Osteocyte (in vitro differentiated cells): ENCODE measurements at places on chromosomes 2 and 18. TPM values are rescaled to one million over a fixed set of nuclear protein-coding genes. Genes with fewer than 3 reads are reported as not detected.

GRCh38 chr2:225120186-225120585 is 77.9 kb upstream of the DOCK10 start:
- no peak for DNase-seq

DNA sequence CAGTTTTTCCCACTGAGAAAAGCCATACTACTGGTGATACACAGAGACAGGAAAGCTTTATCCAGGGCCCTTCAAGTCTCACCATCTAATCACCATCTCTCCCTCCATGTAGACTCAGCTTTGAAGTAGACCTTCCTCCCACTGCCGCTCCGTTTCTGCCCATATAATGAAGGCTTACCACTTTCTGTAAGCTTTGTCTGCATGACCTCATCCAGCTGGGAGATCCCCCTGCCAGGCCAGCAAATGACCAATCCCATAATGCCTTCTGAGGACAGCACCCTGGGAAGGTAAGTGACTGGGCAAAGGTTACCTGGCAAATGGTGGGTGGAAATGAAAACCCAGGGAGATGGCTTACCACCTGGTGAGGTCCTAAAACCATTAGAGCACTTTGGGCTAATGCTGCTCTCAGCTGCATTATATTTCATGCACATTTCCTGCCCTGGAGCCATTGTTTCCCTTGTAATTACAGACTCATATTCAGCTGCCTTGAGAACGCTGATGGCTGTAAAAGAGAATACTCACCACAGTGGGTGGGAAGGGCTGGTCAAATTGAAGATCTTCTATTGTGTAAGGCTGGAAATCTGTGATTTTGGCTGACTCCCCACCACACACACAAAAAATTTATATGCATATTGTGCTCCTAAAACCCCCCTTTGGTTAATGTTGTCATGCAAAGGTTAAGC is 350.7 kb upstream of the SYT4 start:
- DNase-seq = no peak

GRCh38 chr2:117968722-117969121 is 45.1 kb downstream of the CCDC93 start:
- no peak for DNase-seq

- DNase-seq = no peak
Measured at GRCh38 chr2:106120432-106120831, 73.7 kb downstream of the UXS1 start.

DNA sequence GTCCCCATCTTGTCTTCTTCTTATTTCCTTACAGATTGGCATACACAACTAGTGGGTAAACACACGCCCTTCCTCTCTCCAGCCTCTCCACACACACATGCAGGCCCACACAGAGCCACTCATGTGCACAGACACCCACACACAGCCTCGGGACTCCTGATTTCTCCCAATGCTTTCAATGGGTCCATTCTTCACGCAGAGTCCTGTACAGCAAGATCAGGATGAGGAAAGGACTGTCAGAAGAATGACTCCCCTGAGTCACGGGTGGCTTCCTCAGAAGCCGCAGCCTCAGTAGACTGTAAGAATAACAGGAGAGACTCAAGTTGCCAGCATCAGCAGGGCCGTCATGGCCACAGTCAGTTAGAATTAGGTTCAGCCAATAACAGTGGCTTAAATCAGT is 109.1 kb upstream of the GLI2 start:
- DNase-seq = no peak

DNA sequence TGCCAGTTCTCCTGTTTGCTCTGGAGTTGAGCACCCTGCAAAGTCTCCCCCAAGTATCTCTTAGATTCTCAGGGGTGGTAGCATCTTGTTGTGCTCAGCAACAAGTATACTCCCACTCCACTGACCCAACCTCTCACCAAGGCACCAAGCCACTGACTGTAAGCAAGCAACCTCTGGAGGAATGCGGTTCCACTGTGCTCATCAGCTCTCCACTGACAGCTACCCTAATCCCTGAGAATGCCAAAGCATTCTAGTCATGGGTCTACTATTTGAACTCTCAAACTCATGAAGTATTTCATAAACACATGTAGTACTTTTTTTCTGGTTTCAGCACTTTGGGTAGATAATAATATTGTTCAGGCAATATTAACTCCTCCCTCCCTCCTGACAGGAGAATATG is 170.0 kb downstream of the EPHA4 start:
- DNase-seq = no peak

GRCh38 chr18:61891271-61891670 is 1.5 kb downstream of the RNF152 start:
- DNase-seq = no peak

DNA sequence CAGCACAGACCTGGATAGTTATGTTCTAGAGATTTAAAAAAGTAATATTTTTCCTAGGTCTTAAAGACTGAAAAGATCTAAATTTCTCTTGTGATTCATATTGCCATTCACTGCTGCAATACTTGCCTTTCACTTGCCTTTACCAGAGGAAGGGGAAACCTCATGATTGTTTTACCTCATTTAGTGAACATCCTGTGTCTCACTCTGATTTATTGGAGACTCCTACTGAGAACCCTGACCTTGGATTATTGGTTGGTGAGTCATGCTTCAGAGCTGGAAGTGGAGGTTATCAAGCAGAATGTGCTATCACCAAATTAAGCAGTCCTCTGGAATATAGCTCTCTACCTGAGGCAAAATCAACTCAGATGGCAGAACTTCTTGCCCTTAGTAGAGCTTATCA is 500.5 kb downstream of the TSN start:
- DNase-seq = no peak

- no peak for DNase-seq
Measured at GRCh38 chr2:128306081-128306930, 12.4 kb downstream of the HS6ST1 start.

DNA sequence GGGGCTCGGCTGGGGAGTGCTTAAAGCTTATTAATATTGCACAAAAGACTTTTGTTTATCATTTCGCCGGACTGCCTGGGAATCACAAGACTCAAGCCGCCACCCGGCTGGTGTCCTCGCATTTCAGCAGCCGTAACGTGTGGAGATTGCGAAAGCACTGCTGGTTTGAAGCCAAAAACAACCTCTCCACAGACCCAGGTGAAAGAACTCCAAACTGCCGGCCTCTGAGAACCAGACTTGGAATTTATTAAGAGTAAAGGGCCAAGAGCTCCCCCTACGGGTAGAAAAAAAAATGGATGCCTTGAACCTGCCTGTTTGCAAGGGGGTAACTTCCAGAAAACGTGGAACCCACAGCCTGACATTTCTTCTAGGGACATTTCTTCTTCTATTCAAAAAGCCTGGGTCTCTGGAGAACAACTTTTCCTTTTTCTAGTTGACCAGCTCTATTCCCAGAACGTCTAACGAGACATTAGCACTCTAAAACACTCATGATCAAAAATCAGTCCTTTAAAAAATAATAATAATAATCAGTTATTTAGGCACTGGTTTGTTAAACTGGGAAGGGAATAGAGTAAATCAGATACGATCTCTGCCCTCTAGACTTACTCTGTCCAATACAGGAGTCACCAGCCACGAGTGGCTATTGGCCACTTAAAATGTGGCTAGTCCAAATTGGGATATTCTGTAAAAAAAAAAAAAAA is 216.3 kb downstream of the C1D start:
- peak; percentile 90 for DNase-seq

VSNL1 gene
- total RNA-seq = not detected in 2 replicates

DNA sequence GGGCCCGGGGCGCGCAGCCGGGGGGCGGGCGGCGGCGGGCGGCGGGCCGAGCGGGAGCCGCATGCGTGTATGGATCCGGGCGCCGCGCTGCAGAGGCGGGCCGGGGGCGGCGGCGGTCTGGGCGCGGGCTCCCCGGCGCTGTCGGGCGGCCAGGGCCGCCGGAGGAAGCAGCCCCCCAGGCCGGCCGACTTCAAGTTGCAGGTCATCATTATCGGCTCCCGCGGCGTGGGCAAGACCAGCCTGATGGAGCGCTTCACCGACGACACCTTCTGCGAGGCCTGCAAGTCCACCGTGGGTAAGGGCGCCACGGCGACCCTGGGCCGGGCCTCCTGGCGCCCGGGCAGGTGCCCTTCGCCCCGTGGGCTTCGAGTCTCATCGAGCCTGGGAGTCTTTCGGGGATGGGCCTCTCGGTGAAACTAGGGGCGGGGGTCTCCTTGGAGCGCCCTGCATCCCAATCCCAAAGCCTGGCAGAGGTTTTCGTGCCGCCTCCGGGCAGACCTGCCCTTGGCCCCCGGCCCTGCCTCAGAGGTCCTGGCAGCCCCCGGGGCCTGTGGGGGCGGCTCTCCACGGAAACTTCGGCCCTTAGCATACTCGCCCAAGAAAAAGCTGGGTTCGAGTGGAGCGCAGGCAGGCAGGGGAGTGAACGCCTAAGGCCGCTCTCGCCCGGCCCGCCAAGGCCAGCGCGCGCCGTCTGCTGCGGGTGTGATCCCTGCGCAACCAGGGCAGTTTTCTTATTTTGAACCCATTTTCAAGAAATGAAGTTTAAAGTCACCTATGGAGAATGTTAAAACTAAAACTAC is 622 bp downstream of the RAB12 start:
- DNase-seq = no peak

DNA sequence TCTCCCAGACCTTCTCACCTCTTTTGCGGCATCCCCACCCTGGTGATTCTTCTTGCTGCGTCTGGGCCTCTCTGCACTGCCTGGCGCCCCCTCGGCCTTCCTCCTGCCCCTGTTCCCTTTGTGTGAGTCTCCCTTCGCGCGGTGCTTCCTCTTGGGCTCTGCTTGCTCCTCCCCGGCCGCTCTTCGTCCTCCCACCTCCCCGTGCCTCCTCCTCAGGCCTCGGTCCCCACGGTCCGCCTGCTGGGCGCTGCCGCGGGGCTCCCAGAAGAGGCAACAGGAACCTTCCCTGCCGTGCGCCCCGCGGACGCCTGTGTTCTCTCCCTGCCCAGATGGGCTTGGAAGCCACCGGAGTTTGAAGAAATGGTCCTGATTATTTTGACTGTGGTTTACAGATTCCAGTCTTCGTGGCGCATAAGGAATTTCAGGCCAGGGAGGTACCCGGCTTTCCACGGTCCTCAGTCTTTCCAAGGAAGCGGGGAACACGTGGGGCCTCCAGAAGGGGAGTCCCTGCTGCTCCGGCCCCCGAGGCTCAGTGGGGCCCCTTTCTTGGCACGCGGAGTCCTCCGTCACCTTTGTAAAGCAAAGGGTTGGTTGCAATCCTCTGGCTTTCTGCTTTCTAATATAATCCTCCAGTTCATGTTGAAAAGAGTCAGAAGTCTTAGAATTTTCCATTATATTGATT is 13.1 kb downstream of the RNU2-63P start:
- no peak for DNase-seq

- no peak for DNase-seq
Measured at GRCh38 chr2:238174701-238175100, 15.9 kb downstream of the ERFE start.
